ENCODE measurements at places on chromosomes 16 and 17.

DNA sequence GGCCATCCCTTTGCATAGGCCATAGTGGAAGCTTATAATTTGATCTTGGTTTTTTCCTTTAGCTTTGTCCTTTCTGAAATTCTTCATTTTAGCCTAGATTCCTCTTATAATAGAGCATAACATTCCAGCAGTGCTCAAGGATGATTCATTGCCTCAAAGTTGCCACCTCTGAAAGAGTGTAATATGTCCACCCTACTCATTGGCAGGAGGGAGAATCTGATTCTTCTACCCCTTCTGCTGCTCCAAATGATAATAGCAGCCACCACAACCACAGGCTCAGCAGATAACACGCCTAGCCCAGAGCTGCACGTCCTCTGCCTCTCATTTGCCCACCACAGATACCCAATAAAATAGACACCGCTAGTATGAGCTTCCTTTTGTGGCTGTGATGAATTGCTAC is 337.4 kb upstream of the HSBP1 start:
- peak; percentile 55 for DNase-seq

DNA sequence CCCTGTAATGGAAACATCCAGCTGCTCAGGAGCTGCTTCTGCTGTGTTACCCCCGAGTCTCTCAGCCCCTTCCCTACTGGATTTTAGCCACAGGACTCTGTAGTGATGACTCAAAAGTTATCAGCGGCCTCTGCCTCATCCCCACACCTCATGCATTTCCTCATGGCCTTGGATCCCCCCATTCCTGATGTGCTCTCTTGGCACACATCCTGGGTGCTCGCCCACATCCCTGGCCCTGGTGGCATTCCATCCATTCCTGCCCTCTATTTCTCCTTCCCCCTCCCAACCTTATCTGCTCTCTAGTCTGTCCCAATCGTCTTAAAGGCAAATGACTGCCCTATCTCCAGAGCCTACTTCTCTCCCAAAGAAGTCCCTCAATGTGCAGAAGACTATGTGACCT is 24.6 kb downstream of the MARF1 start:
- DNase-seq = peak; percentile 66

DNA sequence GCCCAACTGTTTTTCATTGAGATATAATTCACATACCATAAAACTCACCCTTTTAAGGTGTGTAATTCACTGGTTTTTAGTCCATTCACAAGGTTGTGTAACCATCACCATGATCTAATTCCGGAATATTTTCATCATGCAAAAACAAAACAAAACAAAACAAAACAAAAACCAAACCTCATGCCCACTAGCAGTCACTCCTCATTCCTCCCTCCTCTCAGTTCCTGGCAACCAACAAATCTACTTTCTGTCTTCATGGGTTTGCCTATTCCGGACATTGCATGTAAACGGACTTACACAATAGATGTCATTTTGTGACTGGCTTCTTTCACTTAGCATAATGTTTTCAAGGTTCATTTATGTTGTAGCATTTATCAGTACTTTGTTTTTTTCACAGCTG is 4.5 kb upstream of the NOD2 start:
- no peak for DNase-seq

DNA sequence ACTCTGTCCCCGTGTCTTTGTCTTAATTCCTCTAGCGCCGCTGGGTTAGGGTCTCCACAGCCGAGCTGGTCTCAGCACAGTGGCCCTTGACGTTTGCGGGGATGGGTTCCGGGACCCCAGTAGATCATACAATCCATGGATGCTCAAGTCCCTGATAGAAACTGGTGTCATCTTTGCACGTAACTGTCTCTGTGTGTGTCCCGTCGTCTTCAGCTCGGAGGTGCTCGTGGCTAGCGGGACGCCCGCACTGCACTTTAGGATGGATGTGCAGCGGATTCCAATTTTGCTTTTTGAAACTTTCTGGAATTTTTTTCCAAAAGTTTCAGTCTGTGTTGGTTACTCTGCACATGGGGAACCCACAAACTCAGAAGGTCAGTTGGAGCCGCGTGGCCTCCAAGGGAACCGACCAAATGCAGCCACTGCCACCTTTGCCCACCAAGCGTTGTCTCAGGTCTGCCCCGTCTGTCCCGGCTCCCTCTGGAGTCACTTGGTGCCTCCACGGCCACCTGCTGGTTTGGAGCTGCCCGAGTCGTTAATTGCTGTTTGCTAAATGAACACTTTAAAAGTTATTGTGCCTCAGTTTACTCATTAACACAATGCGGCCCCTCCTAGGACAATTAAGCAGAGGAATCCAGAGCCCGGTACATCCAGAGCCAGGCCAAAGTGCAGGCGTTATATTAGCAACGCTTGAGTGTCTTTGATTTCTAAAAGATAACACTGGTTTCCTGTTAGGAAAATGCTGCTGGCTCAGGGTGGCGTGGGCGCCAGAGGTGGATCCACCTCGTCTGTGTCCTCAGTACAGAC is 5.3 kb upstream of the DPEP1 start:
- DNase-seq = no peak

DNA sequence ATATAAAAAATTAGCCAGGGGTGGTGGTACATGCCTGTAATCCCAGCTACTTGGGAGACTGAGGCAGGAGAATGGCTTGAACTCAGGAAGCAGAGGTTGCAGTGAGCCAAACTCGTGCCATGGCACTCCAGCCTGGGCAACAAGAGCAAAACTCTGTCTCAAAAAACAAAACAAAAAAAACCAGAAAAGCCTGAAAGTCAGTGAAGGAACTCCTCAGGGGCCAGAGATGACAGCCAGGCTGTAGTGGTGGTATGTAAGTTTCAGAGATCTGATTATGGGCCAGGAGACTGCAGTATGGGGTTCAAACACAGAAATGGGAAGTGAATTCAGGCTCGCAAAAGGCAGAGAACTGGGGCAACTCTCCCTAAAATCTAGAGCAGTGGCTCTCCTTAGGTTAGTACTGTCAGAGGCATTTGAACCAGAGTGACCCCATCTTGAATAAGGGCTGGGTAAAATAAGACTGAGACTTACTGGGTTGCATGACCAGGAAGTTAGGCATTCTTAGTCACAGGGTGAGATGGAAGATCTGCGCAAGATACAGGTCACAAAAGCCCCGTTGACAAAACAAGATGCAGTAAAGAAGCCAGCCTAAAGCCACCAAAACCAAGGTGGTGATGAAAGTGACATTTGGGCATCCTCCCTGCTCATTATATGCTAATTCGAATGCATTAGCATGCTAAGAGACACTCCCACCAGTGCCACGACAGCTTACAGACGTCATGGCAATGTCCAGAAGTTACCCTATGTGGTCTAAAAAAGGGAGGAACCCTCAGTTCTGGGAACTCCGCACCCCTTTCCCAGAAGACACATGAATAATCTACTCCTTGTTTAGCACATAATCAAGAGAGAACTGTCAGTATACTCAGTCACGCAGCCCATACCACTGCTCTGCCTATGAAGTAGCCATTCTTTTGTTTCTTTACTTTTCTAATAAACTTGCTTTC is 120.2 kb upstream of the XYLT1 start:
- DNase-seq = no peak

DNA sequence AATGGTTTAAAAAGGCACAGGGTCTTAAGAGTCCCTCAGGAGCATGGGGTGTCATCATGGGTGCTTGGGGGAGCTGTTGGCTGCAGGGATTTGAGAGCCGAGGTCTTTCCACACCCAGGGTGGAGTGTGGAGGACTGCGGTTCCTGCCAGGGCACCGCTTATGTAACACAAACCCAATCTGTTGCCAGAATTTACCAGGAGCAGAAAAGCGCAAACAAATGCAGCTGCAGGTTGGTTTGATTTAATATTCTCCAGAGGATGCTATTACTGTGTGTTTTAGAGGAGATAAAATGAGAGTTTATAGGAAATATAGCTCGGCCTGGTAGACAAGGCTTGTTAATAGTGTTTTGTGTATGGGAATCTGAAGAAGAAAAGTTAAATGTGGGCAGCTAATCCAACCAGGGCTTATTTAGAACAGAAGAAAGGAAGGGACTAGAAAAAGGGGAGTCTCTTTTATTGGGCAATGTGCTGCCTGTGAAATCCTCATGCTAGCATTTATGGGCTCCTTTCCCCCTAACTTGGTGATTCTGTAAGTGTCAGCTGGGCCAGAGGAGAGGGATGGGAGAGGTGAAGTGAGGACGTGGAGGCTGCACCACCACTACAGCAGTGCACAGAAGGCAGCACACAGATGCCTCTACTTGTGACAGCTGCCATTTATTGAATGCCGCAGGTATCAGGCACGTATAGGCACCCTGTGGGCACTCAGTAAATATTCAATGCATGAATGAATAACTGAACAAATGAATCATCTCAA is 174.7 kb downstream of the KATNIP start:
- DNase-seq = no peak

DNA sequence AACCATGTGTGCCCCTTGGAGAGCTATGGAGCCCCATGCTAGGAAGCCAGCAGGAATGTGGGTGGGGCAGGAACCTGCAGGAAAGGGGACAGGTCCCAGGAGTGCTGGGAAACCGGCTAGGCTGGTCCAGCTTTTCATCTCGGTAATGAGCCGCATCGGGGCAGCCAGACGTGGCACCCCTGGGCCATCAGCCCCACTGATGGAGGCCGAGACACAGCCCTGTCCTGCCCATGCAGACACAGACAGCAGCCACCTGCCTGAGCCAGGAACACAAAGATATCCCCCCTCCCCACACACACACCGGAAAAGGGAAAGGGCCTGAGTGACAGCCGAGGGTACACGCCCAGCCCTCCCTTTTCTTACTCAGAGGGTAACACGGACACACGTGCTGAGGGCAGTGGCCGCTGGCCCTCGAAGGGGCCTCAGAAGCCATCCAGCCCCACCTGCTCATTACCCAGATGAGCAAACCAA is 18.1 kb downstream of the PPL start:
- no peak for DNase-seq

- peak; percentile 12 for DNase-seq
Measured at GRCh38 chr16:28042811-28043210, 20.7 kb downstream of the GSG1L start.

GRCh38 chr16:14600164-14600563 is 29.9 kb downstream of the PARN start:
- peak; percentile 17 for DNase-seq

DNA sequence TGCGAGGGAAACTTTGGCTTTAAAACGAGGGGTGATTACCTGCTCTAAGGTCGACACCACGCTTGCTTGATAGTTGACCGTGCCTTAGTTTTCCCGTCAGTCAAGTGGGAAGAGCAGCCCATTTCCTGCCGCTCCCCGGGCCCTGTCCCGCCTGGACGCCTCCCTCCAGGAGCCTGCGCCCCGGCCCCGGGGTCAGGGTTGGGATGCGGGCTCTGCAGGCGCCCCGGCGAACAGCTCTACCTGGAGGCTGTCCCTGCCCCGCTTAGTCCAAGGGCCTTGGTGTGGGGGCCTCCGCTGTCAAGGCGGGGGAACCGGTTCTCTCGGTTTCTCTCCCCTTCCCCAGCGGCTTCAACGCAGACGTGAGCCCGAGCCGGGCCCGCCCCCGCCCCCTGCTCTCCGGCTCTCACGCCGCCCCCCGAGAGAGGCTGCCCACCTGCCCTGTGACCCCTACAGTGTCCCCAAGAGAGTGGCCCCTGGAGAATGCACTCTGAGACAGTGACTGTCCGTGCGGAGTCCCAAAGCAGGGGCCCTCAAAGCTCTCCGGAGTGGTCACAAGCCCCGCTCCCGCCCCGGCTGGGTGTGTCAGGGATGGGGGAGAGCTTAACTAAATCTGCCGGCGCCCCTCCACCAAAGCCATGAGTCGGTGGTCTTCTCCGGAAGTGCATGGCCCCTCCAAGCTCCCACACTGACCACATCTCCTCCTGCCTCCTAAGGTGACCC is 117.4 kb upstream of the SMURF2 start:
- DNase-seq = no peak

- DNase-seq = no peak
Measured at GRCh38 chr17:3892095-3892998, 506 bp downstream of the CAMKK1 start.

DNA sequence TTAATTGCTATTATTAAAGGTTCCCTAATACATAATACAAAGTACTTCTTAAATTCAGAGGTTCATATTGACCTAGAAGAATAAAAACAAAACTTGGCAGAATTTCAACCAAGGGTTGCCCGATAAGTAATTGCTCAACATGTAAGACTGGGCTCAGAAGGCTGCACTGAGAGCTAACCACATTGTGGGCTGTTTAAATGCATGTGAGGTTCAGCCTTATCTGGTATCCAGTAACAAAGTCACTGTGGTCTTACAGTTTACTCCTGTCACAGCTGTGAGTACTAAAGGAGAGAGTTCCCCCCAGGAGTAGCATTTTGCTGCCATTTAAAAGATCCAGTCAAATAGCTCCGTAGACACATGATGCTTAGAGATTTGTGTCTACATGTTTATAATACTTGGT is 1.6 kb upstream of the DHRS11 start:
- peak; percentile 64 for DNase-seq

GRCh38 chr17:76408037-76408849 is 23.8 kb downstream of the SPHK1 start:
- peak; percentile 45 for DNase-seq

GRCh38 chr17:16943032-16943352 is 28.9 kb downstream of the TNFRSF13B start:
- no peak for DNase-seq

GRCh38 chr17:78450696-78451345 is 72.4 kb downstream of the PGS1 start:
- peak; percentile 75 for DNase-seq

DNA sequence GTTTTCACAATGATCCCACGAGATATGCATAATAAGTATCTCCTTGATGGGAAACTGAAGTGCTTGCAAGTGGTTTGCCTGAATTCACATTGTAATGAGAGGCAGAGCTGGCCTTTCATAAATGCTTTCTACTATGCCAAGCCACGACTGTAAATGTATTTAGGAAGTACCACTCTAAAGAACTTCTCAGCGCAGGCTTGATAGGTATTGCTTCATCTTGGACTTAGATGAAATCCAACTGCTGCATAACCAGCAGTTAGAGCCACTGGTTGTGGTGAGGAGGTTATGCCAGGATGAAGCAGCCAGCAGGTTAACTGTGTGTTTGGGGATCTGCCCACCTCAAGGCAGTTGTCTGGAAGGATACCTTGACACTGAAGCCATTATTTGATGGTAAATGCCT is 26.8 kb downstream of the MARCHF10 start:
- DNase-seq = no peak

- DNase-seq = peak; percentile 37
Measured at GRCh38 chr17:76492123-76492988, 8.9 kb downstream of the RHBDF2 start.

DNA sequence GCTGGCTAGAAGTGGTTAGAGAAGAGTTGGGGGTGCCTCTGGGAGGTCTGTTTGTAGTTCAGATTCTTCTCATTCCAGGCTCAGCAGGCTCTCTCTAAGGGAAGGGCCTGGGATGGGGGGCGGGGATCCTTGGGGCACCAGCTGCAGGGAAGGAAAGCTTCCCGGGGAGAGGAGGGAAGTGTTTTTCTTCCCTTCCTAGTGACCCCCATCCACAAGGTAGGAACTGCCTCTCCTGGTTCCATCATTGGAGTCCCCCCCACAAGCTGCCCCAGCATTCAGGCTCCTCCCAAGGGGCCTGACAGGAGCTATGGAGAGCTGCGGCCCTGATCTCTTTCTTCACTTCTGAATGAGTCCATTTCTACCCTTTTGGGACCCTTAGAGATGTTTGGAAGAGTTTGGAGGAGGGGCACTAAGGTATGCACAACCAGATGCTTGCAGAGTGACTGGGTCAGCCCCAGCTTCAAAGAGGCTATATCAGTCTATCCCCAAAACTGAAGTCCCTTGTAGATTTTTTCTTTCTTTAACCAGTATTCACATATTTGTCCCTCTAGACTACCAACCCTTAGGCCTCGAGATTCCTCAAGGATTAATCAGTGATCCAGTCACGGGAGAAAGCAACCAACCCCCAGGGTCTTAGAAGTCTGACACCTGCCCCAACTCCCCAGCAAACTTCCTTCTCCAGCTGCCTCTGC is 13.9 kb upstream of the FZD2 start:
- peak; percentile 98 for DNase-seq

Data from LHCN-M2 (cell line).